ENCODE measurements at places on chromosomes 13 and 19.

- no peak for DNase-seq
These were observed 804 bp upstream of the MIER2 start for GRCh38 chr19:345320-345879.

- DNase-seq, result no peak
These were observed 2.0 kb downstream of the GPR108 start for GRCh38 chr19:6735181-6735911.

- DNase-seq, result no peak
These were observed 1.5 kb downstream of the ZNF296 start for GRCh38 chr19:45074744-45075300.

- no peak for DNase-seq
These were observed 524.7 kb downstream of the GPC5 start for GRCh38 chr13:91922969-91923592.

DNA sequence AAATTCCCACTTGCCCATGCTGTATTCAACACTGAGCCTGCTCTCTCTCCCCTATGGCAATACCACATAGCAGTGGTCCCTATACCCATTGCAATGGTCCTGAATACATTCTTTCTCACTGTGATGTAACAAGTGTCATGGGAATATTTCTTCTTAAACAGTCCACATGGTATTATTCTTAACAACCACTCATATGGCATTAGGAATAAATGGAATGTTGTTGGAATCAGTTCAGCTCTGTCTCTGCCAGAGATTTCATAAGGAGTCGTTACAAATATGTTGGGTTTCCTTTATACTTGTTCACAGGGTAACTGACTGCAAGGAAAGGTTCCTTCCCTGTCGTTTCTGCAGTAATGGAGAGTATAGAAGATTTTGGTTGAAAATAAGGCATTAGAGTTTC is 128.3 kb upstream of the SPATA13 start:
- no peak for DNase-seq

Measured in stimulated activated CD4-positive, alpha-beta T cell treated with anti-CD3 and anti-CD28 coated beads, Interleukin-4, amount 100 ng/mL, for 48 hours (primary cell).